ENCODE measurements at places on chromosomes 11 and 22. TPM values are rescaled to one million over a fixed set of nuclear protein-coding genes. Genes with fewer than 3 reads are reported as not detected.

The TSKU gene
- total RNA-seq, result 12.5 TPM

DNA sequence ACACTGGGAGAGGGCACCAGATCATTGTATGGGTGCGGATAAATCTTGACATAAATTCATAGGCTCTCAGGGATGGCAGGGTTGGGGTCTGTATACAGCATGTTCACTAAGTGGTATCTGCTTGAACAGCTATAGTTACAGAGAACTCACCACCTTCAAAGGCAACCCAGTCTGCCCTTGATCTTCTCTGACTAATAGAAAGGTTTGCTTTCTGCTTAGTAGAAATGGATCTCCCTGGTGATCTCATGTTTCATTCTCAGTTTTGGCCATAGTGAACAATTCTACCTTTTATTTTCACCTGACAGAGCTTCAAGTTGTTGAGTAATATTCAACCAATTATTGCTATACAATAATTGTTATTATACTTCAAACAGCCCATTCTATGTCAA is 32.4 kb downstream of the CNTF start:
- ATAC-seq, result no peak

DNA sequence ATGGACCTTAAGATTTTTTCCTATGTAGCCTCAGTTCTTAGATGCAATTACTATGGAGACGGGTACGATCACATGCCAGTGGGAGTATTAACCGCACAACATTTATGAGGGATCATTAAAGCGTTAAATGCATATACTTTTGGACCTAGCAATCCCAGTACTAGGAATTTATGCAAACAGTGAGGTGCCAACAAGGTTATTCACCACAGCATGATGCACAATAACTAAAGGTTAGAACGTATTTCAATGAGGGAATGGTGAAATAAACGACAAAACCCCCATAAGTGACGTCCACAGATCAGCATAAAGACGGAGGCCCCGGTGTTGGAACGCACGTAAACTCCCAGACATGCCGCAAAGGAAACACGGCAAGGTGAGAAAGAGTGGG is 539 bp downstream of the SIRT3 start:
- ATAC-seq, result peak; percentile 3

GRCh38 chr11:103648054-103648453 is 388.4 kb upstream of the DDI1 start:
- no peak for ATAC-seq

The CSNK2A3 gene
- 2.2 TPM for total RNA-seq

The HSPB2 gene
- total RNA-seq, result 0.87 TPM

DNA sequence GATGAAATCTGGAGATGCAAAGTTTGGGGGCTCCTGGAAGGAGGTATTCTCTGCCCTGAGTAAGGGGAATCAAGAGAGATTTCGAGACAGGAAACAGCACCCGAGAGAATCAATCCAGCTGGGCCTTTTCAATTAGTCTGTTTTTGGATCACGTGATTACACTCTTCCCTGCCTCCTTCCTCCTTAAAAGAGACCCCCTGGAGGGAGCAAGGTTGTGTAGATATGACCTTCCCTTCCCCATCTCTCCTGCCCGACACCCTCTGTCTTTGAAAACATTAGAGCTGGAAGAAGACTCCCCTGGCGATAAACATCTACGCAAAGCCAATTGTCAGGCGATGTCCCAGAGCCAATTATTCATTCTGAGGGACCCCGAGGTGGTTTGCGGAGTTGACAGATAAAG is 407.9 kb downstream of the MIAT start:
- ATAC-seq, result no peak

The KRTAP5-2 gene
- total RNA-seq, result 0.71 TPM

DNA sequence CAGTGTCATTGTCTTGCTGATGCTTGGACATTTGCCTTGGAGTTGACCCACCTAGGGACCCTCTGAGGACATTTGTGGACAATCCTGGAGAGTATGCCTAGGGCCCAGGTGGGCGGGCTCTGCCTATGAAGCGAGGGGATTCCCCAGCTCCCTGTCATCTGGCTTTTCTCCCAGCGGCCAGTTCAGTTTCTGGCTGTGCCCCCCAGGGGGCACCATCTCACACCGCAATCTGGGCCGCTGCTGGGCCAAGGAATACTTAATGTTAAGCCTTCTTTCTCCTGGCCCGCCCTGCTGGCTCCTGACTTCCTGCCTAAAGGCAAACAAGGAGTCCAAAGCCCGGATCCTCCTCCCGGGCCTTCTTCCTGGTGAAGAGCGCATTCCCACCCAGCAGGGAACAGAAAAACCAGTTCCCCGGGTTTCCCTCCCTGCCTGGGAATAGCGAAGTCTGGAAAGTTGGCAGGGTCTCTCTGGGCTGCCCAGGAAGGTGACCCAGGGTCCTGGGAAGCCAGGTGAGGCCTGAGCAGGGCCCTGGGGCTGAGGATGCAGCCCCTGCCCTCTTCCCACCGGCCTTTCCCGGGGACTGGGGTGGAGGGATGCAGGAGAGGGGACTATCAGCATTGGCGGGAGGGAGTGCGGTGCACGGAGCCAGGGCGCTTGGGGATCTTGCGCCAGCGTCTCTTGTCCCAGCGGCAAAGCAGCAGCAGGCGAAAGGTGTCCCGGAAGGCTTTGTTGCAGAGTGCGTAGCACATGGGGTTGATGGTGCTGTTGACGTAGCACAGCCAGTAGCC is 11.9 kb downstream of the CHRM1 start:
- peak; percentile 62 for ATAC-seq

- ATAC-seq, result no peak
Measured at GRCh38 chr22:41023299-41023623, 69.1 kb upstream of the EP300 start.

DNA sequence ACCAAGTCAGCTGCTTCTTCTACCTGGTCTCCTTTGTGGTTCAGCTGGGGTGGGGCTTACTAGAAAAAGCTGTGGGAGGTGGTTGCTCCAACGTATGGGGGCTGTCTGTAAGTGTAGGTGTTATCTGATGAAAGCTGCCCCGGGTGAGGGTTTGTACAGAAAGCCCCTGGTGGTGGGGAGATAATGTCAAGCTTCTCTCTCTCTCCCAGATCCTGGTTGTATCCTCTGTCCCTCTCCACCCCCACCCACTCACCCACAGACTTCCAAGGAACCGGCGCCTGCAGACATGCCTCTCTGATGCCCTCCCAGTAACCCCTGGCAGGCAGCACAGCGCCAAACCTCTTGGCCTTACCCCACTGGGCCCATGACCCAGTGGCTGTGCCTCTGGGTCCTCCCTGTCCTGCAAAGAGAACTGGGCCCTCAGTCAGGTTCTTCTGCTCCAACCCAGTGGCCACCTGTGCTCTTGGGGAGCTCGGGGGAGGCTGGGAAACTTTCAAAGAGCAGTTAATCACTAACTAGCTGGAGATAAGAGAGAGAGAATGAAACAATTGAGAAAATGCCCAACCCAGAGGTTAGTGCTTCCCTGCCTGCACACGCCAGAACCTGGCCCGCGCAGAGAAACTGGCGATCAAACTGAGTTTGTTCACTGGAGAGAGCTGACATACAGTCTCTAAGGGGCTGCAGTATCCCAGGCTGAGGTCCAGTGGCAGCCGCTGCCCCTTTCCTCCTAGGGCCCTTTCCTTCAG is 20.4 kb upstream of the EHF start:
- ATAC-seq, result peak; percentile 81

- no peak for ATAC-seq
Measured at GRCh38 chr22:29224859-29225410, 19.2 kb downstream of the EMID1 start.

GRCh38 chr11:133576351-133576750 is 44.0 kb upstream of the OPCML start:
- ATAC-seq, result no peak

GRCh38 chr11:87141980-87142514 is 104.3 kb downstream of the TMEM135 start:
- ATAC-seq, result no peak

GRCh38 chr11:110199184-110199981 is 97.0 kb downstream of the RDX start:
- no peak for ATAC-seq
